ENCODE measurements at places on chromosomes 12 and 14. TPM values are rescaled to one million over a fixed set of nuclear protein-coding genes. Genes with fewer than 3 reads are reported as not detected.

DNA sequence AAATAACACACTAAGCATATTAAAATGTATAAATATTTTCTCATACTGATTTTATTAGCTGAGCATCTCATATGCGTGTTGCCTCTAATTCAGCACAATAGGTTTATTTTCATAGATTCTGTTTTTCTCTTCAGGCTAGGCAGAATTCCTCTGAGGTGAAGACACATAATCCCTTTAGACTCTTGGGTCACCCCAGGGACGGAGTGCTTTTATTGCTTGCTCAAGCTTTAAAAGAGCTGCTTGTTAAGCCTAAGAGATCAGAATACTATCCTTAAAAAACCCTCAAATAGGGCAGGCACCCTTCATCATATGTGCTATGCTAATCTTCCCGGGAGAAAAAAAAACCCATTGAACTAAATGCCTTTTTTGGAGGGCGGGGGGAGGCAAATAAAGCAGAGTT is 390.1 kb downstream of the KCNH5 start:
- DNase-seq = no peak

GRCh38 chr12:114812858-114813761 is 129.1 kb upstream of the TBX3 start:
- no peak for DNase-seq

- DNase-seq = no peak
These were observed 225.0 kb downstream of the KSR2 start for GRCh38 chr12:117743761-117744160.

- DNase-seq = no peak
These were observed 821.9 kb downstream of the VRK1 start for GRCh38 chr14:97618917-97619690.

DNA sequence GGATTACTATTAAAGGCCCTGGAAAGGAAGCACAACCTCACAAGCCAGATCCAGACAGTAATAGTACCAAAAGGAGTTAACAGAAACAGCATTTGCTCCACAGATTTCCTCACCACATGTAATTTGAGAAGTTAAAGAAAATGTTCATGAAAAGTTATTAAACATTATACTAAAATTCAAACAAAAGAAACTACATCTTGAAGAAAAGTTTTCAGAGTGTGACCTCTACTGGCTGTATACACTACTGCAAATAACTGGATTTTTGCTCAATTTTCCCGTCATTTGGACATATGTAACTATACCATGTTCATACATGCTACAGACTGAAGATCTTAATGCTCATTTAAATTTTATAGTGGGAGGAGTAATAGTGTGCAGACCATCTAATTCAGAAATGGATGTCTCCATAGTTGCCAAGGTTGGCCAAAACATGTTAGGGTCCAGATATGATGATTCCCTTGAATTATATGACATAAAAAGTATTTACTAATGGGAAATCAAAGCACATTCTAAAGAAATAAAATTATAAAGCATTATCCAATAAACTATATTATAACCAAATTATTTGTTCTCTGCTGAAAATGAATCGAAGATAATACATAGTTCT is 5.6 kb downstream of the KRR1 start:
- no peak for DNase-seq

DNA sequence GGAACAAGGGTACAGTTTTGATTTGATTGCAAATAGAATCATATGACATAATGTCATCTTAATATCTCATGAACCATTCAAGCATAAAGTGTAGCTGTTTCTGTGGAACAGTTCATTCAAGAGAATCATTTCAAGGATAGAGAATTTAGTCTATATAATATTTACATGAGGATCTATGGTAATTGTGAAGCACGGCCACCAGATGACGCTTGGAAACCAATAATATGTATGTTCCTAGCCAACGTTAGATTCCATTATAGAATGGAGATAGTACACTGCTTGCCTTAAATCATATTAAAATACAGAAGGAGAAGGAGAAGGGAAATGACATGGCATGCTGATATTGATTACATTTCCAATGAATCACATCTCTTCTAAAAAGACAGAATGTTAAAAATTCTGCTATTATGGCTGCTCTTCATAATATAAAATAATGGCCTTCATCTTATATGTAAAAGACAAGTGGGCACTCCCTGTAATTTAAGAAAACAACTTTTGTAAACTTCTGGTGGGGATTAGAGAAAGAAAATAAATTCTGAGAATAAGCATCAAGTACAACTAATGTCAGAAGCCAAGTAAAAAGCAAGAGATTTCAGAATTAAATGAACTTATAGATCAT is 351.0 kb downstream of the NAV3 start:
- no peak for DNase-seq

Gene OR6C6
- total RNA-seq = not detected

- DNase-seq = no peak
These were observed 15.4 kb downstream of the TMEM52B start for GRCh38 chr12:10194160-10194670.

GRCh38 chr12:24797901-24798300 is 151.0 kb downstream of the BCAT1 start:
- DNase-seq = no peak

- no peak for DNase-seq
These were observed at the start of gene SLC6A12 for GRCh38 chr12:214003-214741. TSS of gene SLC6A12 (minus strand) at chr12:214157. CDS start at chr12:209986, 4,171 bp downstream.

DNA sequence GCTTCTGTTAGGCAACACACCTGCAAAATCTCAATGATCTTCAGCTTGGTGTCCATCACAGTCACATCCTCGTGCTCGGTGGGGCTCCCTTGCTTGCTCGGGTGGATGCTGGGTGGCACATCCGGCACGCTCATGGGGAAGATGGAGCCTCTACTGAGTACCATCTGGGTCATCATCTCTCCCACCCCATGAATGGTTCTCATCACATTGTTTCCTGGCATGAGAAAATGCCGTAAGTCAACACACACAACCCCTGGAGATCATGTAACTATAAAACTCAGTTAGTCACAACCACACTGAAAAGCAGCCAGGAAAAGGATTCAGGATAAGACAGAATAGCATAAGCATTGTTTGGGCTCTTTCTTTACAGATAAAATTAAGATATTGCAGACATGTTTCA is 201.1 kb downstream of the ITPR2 start:
- no peak for DNase-seq

GRCh38 chr14:36313898-36314297 is 6.5 kb downstream of the MBIP start:
- DNase-seq = no peak

DNA sequence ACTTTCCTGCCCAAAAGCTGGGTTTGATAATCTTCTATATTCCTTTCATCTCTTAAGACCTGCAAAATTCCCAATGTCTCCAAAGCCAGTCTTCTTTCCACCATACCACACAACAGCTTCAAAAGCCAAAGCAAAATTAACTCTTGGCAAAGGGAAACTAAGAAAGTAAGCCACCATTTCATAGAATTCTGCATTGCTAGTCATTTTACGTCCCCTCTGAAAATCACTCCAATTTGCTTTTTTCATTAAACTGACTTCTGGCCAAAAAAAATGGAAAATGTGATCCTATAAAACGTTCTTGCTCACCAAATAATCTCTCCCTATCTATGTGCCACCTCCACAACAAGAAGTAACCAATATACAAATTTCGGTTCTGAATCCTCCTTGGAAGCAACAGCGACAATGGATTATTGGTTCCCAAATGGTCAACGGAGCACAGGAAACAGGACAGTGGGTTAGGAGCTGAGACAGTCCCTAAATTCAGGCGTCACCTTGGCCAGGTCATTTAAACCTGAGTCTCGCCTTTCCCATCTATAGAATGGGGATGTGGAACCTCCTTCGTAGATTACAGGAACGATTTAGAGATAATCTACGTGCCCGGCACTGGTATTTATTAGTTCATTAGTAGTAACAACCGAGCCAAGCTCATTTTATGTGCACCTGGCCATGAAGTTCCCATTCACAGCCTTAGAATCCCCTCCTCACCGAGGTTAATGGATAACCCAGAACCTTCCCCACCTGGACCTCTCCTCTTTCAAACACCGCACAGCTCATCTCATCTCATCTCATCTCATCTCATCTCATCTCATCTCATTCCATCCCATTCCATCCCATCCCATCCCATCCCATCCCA is 1.2 kb downstream of the NT5DC3 start:
- DNase-seq = no peak

Gene CLEC2A
- total RNA-seq = not detected

DNA sequence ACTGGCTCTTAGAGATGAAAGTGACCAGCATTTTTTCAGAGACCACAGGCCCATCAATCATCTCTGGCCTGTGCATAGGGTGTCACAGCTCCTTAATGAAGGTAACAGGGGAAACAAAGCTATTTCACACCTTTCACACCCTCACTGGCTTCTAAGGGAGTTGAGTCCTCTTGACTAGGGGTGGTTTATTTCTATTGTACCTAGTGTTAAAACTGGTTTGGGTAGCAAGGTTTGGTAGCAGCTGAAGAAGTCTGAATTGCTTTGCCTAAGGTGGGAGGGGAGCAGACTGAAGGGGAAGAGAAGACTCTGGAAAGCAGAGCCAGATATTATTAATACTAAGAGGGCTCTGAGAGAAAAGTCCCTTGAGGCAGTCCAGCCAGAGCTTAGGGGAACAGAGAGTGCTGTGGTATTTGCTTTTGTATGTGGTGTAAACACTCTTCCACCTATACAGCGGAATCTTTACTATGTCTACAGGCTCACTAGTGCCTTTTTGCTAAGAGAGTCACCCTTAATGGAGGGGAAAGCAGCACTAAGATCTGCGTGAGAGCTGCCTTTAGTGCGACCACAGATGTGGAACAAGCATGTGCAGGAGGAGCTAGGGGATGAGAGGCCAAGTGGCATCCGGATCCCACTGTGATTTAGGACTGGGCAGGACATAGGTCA is 95.8 kb downstream of the STXBP6 start:
- DNase-seq = no peak

GRCh38 chr12:8819666-8819980 is 2.8 kb upstream of the A2ML1 start:
- DNase-seq = no peak

Gene ACOT6
- total RNA-seq = not detected

Gene ATN1
- 138 TPM for total RNA-seq

DNA sequence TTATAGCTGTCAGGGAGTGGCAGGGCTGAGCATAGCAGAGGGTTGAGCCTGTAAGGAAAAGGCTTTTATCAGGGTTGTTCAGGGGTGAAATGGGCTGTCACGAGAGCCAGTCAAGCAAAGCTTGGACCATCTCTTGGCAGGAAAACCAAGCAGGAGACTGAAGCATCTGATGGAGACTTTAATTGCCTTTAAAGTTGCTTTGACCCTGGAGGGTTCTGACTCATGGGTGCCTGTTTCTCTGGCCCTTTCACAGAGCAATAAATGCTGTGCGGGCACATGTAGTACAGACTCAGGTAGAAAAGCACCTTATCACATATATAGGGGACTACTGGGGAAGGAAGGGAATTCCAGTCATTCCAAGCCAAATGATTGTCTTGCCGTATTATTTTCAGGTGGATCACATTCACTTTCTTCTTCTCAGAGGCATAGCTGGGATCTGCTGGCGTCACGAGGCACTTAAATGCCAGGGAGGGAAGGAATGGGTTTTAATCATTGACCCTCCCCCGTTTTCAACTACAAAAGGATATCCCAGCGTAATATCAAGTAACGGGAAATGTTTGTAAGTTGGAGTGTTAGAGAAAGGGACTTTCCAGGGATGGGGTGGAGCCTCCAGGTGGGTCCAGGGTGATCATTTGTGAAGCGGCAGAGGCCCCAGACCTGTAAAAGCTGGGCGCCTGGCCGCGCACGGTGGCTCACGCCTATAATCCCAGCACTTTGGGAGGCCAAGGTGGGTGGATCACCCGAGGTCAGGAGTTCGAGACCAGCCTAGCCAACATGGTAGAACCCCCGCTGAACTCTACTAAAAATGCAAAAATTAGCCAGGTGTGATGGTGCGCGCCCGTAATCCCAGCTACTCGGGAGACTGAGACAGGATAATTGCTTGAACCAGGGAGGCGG is 34.9 kb downstream of the PLEKHD1 start:
- no peak for DNase-seq

- no peak for DNase-seq
These were observed 17.3 kb downstream of the TPH2 start for GRCh38 chr12:71955970-71956369.

DNA sequence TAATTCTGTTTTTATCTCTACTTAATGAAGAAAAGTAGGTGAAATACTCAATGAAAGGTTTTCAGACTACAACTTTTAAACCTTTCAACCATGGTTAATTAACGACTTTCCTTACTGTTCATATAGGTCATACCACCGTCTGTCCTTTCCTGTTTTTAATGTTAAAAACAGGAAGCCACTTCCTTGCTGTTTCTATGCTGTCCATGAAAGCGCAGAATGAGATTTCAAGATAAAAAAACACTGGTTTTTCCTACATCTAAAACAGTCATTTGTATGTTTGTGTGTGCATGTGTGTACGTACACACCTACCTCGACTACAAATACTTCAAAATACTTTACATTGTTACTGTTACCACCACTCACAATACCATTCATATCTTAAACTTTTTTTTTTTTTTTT is 27.3 kb downstream of the SPTLC2 start:
- DNase-seq = no peak

- no peak for DNase-seq
These were observed 18.8 kb upstream of the FAIM2 start for GRCh38 chr12:49922349-49923034.

DNA sequence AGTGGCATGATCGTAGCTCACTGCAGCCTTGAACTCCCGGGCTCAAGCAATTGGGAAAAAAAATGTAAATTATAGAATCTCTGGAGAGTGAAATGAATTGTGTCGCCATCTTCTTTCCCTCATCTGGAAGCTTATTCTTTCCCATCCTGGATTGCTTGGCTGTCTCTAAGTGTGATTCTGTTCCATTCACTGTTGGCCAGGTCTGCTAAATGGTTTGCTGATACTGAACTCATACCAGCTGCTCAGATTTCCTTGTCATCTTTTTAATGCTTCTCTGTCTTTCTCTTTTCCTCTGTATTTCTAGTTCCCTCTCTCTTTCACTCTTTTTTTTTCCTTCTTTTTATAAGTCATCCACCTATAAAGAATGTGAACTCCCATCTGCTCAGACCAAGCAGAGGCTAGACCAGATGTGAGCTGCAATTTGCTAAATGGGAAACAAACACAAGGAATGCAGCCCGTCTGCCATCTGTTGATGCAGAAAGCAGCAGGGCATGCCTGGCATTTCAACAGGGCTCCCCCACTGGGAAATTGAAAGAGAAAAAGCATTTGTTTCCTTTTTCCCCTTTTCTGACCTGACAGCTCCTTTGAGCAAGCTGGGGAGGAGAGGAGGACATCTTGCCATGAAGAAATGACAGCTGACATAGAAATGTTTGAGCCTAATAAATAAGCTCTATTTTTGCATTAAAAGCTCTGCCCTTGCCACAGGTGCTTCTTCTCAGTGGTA is 1823.6 kb upstream of the FLRT2 start:
- no peak for DNase-seq

Gene CMKLR1
- 10.9 TPM for total RNA-seq

Data from sigmoid colon (tissue), 7 donors.